ENCODE measurements at places on chromosomes 2 and 18.
A peak's percentile ranks its signal among the peaks of the same experiment; 100 is the strongest.

DNA sequence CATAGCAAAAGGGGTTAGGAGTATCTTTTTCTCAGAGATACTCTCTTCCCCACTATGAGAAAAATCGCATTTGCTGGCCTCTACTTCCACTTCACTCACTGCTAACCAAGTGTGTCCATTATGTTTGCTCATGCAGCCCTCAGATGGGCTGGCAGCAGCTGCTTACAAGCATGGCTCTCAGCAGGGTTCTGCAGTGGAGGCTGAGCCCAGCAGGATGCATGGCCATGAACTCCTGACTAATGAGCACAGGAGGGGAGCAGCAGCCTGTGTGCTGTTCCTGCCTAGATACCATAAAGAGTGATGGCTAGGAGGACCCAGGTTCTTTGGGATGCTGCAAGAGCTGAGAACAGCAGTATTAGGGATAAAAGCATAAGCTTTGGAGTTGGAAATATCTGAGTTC, 316.9 kb upstream of the THSD7B start:
- DNase-seq: peak; percentile 86

- no peak for DNase-seq
Measured at GRCh38 chr18:36546876-36547275, 249.4 kb downstream of the FHOD3 start.

DNA sequence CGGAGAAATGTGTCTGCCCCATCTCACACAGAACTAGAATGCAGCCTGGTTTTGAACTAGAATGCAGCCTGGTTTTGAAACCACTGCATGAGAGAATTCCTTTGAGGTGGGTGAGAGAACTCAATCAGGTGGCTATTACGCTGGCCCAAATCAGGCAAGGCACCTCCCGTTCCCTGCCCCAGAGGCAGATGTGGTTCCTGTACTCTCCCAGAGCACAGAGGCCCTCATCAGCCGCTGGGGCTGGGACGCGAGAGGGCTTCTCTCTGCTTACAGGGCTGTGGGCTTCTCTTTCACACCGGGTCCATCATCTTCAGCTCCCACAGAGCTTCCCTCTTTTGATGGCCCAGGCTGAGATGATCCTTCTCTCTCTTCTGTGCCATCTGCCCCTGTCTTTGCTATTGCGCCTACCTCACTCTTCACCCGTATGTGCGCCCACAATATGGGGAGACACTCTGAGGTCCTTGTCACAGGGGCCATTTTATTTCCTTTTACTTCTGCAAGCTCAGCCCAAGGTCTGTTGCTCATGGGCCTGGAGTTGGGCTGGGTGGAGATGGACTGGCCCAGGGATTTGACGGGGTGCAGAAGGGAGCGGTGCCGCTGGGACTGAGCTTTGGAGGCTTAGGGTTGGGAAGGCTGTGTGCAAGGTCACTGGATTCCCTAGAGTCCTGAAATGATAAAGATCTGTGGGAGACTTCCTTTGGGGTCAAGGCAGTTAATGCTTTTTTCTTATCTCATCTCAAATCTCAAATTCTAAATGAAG, 84.4 kb upstream of the HS6ST1 start:
- no peak for DNase-seq

DNA sequence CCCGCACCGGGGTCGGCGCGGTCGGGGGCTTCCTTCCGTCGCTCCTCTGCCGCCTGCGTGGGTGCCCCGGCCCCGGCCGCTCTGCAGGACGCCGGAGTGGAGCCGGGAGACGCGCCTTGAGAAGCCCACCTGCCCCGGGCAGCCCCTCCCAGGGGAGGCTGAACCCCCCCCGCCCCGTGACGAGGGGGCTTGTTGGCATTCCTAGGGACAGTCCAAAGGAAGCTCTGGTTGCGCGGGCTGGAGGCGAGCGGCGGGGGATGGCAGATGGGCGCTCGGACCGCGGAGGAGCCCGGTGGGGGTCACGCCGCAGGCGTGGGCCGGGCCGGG, 133.5 kb upstream of the MGAT5 start:
- DNase-seq: no peak

DNA sequence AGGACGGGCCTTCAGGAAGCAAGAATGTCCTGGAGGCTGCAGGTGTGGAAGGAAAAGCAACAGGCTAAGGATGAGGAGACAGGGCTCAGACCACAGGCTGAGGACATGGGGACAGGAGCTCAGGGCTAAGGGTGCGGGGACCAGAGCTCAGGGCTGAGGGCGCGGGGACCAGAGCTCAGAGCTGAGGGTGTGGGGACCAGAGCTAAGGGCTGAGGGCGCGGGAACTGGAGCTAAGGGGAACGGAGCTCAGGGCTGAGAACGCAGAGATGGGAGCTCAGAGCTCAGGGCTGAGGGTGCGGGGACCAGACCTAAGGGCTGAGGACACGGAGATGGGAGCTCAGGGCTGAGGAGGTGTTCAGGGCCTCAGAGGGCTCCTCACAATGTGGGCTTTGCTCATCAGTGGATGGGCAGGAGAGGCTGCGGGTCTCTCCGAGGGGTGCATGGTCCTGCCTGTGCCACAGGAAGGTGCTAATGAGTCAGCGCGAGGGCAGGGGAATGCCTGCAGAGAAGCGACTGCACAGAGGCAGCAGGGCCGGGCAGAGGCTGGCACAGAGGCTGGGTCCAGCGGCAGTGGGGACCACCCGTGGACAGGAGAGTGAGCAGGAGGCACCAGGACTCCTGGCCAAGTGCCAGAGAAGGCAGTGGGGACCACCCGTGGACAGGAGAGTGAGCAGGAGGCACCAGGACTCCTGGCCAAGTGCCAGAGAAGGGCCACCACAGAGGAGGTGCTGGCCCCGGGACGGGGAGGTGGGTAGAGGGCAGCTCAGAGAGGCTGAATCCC, 271.7 kb downstream of the TWIST2 start:
- DNase-seq: no peak

- DNase-seq: no peak
Measured at GRCh38 chr2:133817680-133818566, 249.7 kb upstream of the NCKAP5 start.

GRCh38 chr2:28438532-28439063, 45.9 kb downstream of the FOSL2 start:
- no peak for DNase-seq

GRCh38 chr2:85902496-85902895, 13.7 kb upstream of the ST3GAL5 start:
- no peak for DNase-seq

DNA sequence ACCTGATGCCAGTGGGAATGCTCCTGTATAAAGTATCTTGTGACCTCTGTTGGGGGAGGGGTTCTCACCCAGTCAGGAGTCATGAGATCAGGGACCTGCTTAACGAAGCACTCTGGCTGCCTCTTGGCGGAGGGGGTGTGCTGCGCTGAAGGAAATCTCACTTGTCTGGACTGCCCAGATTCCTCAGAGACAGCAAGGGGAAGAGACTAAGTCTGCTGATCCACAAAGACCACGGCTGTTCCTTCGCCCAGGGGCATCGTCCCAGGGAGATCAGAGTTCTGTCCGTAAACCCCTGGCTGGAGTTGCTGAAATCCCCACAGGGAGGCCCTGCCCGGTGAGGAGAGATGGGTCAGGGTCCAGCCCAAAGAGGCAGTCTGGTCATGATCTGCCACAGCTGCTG, 168.4 kb downstream of the CCBE1 start:
- no peak for DNase-seq

DNA sequence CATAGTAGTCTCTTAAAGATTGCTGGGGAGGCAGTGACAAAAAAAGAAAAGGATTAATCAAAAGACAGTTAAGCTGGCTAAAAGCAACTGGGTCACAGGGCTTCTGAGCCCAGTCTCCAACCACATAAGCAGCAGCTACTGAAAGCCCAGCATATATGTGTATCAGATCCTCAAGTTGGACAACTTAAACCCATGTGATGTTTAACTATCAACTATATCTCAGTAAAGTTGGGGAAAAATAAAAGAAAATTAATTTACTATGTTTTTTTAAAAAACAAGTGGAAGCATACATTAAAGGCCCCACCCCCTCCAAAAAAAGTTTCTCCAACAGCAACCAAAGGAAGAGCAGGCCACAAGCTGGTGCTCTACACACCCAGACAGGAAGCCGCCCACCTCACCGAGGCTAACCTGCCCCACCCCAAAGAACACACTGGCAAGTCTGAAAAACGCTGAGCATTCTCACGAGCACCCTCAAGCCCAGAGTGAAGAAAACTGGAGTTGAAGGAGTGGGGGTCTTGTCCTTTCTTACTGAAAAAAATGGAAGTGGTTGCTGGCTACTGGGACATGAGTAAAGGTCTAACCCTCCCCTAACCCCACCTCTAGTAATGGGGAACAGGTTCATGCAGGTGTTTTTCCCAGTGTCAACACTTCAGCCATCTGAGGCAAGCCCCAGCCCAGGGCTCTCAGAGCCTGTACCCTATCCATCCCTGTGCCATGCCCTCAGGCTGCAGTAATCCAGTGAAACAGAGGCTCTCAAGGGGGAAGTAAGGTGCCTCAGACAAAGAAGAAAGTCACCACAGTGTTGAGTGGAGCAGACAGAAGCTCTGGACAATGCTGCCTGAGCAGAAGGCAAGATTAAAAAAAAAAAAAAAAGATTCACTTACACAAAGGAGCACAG, 106.3 kb downstream of the GYPC start:
- DNase-seq: no peak

DNA sequence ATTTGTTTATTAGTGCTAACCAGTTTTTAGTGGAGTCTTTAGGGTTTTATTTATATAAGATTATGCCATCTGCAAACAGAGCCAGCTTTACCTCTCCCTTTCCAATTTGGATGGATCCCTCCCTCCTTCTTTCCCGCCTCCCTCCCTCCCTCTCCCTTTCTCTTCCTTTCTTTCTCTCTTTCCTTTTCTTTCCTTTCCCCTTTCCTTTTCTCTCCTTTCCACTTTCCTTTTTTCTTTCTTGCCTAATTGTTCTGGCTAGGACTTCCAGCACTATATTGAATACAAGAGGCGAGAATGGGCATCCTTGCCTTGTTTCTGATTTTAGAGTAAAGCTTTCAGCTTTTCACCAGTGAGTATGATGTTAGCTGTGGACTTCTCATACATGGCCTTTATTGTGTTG, 24.1 kb downstream of the COLEC11 start:
- no peak for DNase-seq

DNA sequence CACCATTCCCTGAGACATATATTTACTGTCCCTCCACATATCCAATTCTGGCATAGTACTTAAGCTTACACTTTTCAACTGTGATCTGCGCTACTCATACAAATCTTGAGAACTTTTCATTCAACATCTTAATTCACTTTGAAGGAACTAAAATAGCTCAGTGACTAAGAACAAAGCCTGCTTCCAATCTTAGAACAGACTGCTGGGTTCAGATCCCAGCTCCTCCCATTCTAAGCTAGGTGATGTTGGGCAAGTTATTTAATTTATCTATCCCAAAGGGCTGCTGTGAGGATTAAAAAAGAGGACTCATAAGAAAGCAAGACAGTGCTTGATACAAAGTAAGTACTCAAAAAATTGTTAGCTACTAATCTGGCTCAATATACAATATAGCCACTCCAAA, 57.9 kb downstream of the UGP2 start:
- DNase-seq: no peak

- peak; percentile 46 for DNase-seq
Measured at GRCh38 chr18:45664824-45665763, 49.8 kb downstream of the SLC14A2 start.

GRCh38 chr2:217366966-217367365, 507.1 kb upstream of the TNP1 start:
- no peak for DNase-seq

GRCh38 chr2:43376523-43377198, 150.3 kb upstream of the ZFP36L2 start:
- DNase-seq: no peak

DNA sequence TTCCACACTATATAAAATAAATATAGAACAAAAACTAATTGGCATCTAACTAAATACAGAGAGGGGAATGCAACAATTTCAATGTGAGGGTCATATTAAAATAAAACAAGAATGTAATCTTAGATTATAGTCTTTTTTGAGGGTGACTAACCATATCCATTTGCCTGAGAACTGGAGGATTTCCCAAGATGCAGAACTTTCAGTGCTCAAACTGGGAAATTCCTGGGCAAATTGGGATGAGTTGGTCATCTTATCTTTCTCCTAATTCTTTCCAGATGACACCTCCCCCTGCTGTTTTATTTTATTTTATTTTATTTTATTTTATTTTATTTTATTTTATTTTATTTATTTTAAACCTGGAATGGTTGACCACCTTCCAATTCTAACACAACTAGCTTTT, 846.2 kb downstream of the SLC4A3 start:
- DNase-seq: no peak

GRCh38 chr2:231399853-231400680, 4.6 kb downstream of the B3GNT7 start:
- DNase-seq: no peak

DNA sequence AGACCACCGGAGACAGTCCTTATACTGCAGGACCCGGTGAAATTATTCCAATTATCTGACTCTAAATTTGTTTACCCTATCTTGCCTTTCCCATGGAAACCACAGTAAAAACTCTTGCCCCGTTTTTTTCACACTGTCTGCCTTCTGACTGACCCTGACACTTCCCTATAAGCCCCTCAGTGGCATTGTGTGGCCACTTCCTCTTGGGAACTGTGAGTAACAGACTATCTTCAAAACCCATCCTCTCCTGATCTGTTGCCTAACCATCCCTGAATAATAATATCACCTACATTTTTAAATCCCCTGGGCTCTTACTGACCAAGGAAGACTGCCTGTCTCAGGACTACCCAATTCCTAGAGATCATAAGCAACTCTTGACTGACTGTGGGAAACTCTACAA, 42.6 kb upstream of the RNF152 start:
- no peak for DNase-seq

DNA sequence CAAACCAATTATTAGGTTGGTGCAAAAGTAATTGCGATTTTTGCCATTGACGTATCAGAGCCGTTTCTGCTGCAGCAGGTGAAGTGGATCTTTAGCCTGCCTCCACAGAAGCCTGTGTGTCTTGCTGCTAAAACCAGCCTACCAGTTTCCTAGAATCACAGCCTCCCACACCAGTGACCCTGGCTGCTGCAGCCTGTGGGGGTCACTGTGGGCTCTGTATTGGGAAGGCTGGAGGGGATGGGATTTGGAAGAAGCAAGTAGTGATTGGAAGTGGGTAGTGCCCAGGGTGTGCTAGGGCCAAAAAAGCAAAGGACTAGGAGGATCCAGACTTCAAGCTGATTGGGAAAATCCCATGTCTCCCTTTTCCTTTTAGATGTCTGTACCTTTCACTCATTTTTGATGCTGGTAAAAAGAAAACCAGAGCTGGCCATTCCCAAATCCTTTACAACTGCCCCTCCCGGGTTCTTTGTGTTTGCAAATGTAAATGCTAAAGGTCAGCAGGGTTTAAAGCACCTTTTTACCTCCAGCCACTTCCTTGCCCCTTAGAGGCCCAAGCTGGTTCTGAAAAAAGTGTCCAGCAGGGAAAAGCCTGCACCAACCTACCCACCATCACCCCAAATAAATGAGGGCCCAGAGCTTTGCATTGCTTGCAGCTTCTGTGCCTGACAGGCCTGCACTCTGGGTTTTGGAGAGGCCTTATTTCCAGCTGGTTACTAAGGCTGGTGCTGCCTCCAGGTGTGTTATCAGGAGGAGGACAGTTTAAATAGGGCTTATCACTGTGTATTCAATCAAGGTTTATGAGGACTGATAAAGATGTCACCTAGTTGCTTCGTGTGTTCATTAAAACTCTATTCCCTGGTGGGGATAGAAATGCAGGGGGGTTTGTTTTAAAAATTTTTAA, 172.0 kb downstream of the MIB1 start:
- DNase-seq: no peak
